ENCODE measurements at places on chromosomes 11 and 22. TPM values are rescaled to one million over a fixed set of nuclear protein-coding genes. Genes with fewer than 3 reads are reported as not detected.

CDON gene
- total RNA-seq, result 12.3 TPM

C1QTNF5 gene
- 35.9 TPM for total RNA-seq

- no peak for DNase-seq
- H3K36me3 ChIP-seq, result no peaks in the 10 kb centered on the region
- no peak overlapping the region for H3K27ac ChIP-seq
- no peaks in the 10 kb centered on the region for H3K27me3 ChIP-seq
- no peak overlapping the region for H3K4me3 ChIP-seq
Observed at GRCh38 chr11:109752212-109752825, 330.3 kb downstream of the C11orf87 start.

NXPE2 gene
- total RNA-seq, result 0.29 TPM

- H3K27me3 ChIP-seq, result no peaks in the 10 kb centered on the region
- no peak overlapping the region for H3K4me3 ChIP-seq
- no peak for DNase-seq
- H3K27ac ChIP-seq, result no peak overlapping the region
- no peaks in the 10 kb centered on the region for H3K36me3 ChIP-seq
- no peaks in the 10 kb centered on the region for H3K4me1 ChIP-seq
Observed at GRCh38 chr11:85863855-85864254, 8.7 kb downstream of the CCDC83 start.
